ENCODE measurements at places on chromosomes 3 and 15.

DNA sequence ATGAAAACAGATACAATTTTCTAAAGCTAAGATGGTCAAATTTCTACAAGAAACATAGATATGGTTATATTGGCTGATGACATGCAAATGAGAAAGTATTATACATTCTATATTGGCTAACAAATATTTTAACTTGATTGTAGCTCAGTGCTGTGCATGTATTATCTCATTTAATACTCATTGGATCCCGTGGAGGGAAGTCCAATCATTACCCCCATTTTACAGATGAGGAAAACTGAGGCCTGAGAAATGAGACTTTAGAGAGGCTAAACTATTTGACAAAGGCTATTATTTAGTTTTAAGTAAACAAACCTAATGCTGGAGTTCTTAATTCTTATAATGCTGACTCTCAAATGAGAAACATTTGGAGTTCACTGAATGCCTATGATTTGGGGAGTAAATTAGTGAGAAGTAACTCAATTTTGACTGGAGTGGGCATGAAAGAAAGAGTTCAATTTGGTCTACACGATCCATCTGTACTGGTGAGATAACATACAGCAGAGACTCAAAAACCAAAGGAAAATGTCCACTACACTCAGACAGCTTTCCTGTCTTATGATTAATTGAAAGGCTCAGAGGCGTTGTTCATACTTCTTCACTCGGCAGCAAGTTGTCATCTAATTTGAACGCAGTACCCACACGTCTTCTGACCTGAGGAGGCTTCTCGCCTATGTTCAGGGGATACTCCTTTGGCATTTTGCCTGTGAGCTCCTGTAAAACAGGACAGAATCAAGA is 72.2 kb upstream of the LMOD3 start:
- no peak for DNase-seq

GRCh38 chr3:16069149-16069922 is 105.1 kb upstream of the GALNT15 start:
- no peak for DNase-seq

DNA sequence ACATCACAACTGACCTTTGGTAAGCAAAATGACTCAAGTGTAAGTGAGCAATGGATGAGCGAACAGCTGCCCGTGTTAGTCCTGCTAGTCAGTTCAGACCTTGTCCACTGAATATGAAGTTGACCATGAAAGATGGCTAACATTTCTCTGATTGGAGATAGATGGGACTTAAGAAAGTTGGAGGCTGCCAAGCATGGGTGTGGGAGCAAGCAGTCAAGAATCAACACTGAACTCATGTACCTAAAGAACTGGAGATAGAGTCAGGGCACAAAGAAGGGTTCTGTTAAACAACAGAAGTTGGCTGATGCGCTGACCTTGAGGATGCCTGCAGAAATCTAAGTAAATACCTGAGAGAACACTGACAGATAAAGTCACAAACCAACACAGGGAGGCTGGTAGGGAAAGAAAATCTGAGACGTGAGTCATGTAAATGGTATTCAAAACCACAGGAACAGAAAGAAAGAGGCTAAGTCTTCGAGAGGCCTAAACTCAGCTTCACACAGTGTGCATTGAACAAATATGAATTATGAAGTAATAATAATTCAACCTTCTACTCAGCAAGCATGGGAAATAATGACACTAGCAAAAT is 30.7 kb upstream of the ANPEP start:
- DNase-seq: no peak

DNA sequence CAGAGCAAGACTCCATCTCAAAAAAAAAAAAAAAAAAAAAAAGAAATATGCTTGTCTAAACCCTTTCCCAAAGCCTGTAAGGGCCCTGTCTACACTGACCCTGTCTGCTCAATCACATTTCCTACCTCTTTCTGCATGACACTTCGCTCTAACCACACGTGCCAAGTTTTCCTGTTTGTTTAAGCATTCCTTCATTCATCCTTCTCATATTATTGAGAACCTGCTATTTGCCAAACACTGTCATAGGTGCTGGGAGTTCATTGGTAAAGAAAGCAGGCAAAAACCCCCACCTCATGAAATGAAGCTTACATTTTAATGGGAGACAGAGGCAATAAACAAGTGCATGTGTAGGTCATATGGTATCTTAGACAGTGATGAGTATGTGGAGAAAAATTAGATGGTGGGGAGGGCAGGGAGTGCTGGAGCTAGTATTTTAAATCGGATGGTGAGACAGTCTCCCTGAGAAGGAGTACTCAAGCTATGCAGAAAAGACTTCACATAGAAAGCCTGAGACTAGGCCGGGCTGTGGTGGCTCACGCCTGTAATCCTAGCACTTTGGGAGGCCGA is 48.0 kb downstream of the B3GNT5 start:
- DNase-seq: no peak

GRCh38 chr3:194723846-194724618 is 38.3 kb downstream of the FAM43A start:
- DNase-seq: no peak

DNA sequence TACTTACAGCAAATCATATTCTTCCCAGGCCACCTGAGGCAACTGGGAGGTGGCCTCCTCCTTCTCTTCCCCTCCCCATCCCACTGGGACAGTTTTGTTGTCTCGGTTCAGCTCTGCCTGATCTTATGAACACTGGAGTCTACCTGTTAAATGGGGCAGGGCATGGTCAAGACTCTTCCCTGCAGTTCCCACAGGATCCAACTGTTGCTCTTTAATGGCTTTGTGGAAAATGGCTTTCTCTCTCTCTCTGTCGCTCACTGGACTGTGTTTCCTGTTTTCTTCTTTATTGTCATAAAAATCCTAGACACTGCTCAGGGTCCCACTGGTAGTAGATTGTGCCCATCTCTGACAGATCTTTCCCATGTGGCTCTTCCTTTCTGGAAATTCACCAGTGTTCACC is 40.2 kb downstream of the SLC27A2 start:
- DNase-seq: no peak

GRCh38 chr3:78879295-78879860 is 888.4 kb downstream of the ROBO1 start:
- no peak for DNase-seq

DNA sequence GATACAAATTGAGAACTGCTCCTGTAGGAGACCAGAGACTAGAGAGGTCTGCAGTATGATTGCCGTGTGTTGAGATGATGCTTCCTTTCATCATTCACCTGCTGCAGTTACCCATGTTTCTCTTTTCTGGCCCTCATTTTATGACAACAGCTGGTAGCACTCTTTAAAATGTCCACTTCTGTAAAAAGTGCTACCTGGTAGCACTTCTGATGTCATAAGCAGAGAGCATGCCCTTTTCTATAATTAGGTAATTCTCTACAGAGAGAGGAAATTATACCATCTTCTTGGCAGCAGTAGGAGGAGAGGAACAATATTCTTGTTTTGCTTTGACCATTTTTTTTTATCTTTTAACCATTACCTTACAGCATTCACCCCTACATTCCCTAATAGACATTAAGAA is 123.8 kb downstream of the PPM1L start:
- DNase-seq: no peak

DNA sequence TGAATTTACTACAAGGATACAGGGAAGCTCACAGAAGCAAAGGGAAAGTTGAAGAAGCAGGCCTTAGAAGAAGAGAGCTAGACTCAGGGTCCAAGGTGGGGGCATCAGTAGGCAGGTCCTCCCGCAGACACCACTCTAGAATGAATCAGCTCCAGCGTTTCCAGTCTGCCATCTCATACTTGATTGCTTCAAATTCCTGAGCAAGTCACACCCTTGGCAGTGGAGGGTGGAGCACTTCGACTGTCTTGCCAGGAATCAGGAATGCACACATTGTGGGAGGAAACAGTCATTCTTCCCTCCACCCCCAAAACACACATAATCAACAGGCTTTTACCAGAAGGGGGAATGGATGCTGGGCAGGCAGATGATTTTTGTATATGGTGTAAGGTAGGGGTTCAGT is 78.5 kb downstream of the CHCHD6 start:
- DNase-seq: no peak

DNA sequence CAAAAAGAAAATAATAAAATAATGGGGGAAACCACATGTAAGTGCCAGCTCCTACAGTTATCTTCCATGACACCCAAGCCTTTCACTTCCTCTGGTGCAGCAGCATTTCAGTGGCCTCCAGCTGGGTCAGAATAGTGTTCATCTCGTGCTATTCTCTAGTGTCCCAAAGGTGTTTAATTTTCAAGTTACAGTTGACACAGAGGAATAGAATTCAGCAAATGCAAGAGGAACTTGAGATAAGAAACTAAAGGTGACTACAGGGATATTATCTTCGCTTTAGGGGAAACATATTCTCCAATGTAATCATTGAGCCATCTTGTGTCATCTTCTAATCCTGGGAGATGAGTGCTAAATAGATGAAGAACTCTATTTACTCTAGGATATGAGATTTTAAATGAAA is 212.8 kb downstream of the EPHA3 start:
- DNase-seq: no peak

DNA sequence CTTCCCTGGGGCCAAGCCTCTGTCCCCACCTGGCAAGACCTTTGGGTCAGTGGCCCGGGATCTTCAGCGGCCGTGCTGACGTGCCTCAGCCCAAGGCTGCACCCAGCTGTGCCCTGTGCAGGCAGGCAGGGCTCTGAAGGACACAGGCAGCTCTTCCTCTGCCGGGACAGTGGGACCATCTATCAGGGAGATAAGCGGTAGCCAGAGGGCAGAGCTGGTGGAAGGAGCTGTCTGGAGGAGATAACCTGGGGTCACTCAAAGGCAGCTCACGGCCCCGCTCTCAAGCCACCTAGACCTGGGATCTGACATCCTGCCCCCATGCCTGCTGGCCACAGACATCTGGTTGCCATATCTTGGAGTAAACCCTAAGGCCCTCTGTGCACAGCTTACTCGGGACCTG is 27.3 kb downstream of the DUSP7 start:
- DNase-seq: no peak

GRCh38 chr15:50219820-50220219 is 37.8 kb downstream of the SLC27A2 start:
- no peak for DNase-seq

- DNase-seq: no peak
These were observed 511.3 kb downstream of the OCA2 start for GRCh38 chr15:27587810-27588209.

- DNase-seq: no peak
These were observed 121.6 kb downstream of the UBE2E2 start for GRCh38 chr3:23324745-23325144.

DNA sequence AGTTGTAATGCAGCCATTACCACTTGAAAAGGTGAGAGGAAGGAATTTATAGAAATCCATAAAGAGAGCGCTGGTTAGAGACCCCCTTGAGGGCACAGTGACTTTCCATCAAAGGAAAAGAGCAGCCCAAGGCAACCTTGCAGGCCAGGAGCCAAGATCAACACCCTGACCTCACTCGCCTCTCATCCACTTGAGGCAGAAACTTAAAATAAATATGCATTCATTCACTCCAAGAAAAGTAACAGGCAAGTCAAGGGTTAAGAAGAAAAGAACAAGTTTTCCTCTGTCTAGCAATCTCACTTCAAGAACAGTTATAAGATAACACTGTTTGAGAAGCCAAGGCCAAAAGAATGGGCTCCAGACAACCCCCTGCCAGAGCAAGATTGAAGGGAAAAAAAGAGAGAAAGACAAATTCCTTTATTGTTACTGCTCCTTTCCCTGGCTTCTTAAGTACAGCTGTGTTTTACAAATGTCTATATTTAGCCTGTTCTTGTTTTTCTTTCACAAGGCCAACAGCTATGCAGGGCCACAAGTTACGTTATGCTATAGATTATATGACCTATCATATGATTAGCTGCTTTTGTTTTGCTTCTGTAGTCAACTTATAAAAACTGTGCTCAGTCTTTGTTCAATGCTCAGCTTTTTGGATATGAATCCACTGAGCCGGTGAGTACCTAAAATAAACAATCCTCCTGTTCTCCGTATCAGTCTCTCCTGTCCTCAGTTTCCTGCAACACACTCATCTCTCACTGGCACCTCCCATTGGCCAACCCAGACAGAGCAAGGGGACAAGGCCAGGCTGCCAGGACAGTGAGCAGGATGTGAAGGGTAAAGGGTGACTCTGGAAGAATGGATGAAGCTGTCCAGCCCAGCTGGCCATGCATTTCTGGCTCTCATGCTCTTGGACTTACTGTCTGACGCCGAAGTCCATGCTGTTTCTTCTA is 15.8 kb upstream of the SSUH2 start:
- DNase-seq: no peak

DNA sequence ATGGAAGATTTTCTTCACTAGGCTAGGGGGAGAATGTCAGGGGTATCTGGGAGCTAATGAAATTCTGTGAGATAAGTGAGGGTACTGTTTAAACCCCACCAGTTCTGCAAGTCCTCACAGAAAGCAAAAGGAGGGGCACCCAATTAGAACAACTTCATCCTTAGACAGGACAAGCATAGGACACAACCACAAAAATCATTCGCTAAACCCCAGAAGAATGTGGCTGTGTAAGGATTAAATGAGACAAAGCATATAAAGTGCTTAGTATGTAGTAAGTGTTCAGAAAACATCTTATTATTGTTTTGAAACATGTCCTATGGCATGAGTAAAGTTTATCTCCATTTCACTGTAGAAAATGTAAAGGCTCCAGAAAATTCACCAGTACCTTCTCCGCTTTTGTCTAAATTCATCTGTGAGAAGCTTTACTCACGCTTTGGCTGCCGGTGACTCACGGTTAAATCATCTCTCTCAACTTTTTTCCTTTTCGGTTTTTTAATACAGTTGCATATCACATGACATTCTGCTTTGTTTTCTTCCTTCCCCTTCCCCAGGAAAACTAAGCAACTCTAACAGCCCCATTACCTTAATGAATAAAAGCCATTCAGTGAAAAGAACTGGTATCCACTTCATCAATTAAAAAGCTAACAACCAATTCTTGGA is 1.7 kb downstream of the CLRN1 start:
- DNase-seq: no peak

DNA sequence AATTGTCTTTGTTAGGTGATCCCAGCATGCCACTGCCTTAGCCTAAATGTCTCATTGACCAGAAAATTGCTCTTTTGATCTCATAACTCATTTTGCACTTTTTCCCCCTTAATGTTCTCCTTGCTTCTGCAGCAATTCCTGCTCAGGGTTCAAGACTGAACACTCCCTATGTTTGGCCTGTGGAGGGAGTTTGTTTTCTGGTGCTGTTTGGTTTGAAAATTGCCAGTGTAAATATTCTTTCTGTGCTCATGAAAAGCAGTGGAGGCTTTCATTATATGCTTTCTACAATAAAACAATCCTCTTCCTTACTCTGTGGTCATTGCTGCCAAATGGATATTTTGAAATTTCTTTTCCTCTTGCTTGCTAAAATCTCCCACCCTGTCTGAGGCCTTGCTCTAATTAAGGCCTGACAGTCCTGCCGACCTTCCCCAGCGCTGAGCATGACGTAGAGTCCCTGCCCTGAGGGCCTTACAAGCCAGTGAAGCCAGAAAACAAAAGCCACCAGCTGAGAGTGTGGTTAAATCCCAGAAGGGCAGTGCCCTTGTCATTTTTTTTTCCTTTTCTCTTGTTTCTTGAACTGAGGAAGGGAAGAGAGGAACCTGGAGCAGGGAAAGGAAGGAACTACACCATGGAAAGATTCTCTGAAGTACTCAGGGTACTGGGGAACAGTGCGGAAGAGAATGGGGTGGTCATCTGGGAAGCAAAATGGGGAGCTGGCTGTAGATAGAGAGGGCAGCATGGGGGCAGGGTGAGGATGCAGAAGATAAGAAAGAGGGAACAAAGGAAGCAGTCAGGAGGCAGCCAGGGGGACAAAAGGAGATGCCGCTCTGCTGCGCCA is 24.8 kb downstream of the ZBTB38 start:
- DNase-seq: no peak

- DNase-seq: no peak
These were observed 17.8 kb downstream of the ZBTB38 start for GRCh38 chr3:141386126-141386488.

- DNase-seq: no peak
These were observed 301.6 kb downstream of the EFHB start for GRCh38 chr3:19632099-19633074.

GRCh38 chr3:132709761-132710160 is 12.4 kb downstream of the NPHP3 start:
- DNase-seq: no peak
